ENCODE measurements at places on chromosomes 2 and 18.
A peak's percentile ranks its signal among the peaks of the same experiment; 100 is the strongest.

GRCh38 chr2:2926858-2927175 is 450.8 kb downstream of the EIPR1 start:
- DNase-seq, result no peak

DNA sequence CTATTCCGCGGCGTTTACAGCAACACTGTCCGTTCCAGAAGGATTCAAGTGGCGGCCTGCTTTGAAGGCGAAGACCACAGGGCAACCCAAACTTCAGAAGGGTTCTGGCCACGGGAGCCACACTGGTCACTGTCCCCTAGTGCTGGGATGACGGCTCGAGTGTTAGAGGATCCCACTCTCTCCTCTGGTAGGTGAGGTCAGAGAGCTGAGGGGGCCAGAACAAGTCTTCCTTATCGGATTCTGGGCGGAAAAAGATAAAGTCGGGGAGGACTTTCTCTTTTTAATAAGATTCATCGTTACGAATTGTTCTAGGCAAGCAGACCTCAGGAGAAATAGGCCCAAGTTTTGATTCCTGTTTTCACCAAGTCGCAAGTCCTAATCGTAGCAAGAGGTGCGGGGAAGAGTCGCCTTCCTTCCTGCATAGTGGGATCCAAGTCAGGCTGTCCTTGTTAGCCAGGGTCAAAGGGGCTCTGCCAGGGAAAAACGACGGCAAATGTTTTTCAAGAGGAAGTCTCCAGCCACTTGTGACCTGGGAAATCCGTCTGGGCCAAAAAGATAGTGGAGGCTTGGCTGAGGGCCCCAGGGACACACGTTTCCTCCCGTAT is 864 bp upstream of the MYL12A start:
- DNase-seq, result peak; percentile 15

GRCh38 chr2:219409619-219410018 is 8.6 kb upstream of the DES start:
- no peak for DNase-seq

DNA sequence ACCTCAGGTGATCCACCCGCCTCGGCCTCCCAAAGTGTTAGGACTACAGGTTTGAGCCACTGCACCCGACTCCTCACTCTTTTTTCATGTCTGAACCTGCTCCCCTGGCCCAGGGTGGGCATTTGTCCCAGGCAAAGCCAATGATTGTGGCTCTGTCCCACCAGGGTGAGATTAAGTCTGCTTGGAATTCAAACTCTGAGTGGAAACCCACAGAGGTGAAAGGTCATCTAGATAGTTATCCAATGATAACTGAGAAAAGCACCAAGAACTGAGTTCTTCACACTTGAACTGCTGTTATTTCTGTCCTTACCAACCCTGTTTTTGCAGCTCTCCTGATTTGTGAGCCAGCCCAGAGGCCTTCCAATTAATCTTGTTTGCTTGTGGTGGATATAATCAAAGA is 62.4 kb upstream of the ACVR1 start:
- DNase-seq, result no peak

GRCh38 chr2:157934684-157935377 is 58.7 kb upstream of the ACVR1 start:
- DNase-seq, result no peak

DNA sequence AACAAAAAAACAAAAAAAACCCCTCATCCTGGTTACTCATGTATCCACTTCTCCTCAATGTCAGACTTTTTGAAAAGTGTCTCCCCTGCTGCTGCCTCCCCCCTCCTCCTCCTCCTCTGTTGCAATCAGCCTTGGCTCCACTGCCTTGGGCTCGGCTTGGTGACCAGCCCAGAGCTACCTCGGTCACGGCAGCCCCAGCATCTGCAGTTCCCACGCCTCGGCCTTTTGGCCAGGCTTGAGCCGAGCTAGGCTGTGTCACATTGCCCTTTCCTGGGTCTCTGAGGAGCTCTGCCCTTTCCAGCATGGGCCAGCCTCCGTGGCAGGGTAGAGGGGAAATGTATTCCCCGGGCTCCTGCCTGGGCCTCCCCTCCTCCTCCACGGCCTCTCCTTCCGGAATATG is 22.7 kb upstream of the INHBB start:
- DNase-seq, result no peak

- DNase-seq, result no peak
Observed at GRCh38 chr2:241053576-241054251, 48.4 kb downstream of the MTERF4 start.

DNA sequence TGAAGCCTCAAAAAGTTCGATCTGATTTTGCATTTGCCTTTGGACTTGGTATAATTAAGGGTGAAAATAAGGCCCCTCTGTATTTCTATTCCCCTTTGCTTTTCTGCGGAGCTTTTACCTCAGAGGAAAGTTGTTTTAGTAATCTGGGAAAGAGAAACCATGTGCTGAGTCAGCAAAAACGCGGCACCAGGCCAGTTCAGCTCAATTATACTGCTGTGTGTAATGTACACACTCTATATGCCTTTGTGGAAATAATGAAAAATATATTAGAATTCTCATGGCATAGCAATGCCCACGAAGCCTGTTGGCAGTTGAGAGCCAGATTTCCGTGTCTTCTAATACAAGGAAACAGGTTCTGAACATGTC is 161.9 kb upstream of the SIX2 start:
- DNase-seq, result no peak

DNA sequence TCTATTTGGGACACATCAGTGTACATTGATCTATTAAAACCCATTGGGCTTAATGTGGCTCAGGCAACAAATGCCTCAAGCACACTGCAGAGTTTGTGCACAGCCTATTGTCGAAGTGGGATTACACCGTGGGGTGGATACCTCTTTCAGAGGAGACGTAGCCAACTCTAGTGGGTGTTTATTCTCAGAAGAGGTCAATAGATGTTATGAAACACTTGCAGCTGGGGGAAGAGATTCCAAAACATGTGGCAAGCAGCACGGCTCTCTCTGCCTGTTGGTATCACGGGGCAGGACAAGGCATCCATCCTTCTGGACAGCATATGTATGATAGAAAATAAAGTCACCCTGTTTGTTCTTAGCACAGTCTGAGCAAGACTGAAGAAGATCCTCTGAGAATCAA is 121.4 kb upstream of the COPS8 start:
- DNase-seq, result no peak

DNA sequence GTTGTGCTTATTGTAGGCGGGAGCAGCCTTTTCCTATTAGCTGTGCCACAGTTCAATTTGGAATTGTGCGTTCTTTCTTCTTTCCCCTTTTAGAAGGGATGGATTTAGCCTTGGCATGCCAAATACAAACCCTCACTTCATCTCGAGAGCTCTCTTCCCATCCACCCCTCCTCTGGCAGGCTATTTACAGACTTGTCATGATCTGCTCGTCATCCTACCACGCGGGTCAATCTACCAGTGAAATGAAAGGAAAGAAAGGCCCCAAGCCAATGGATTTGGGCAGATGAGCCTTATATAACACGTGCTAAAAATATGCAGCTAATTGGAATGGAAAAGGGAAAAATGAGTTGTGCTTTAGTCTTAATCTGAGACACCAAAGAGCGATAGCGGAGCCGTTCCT is 277.5 kb downstream of the PRKCE start:
- DNase-seq, result no peak

GRCh38 chr18:13813271-13813849 is 10.6 kb upstream of the MC5R start:
- DNase-seq, result peak; percentile 58

DNA sequence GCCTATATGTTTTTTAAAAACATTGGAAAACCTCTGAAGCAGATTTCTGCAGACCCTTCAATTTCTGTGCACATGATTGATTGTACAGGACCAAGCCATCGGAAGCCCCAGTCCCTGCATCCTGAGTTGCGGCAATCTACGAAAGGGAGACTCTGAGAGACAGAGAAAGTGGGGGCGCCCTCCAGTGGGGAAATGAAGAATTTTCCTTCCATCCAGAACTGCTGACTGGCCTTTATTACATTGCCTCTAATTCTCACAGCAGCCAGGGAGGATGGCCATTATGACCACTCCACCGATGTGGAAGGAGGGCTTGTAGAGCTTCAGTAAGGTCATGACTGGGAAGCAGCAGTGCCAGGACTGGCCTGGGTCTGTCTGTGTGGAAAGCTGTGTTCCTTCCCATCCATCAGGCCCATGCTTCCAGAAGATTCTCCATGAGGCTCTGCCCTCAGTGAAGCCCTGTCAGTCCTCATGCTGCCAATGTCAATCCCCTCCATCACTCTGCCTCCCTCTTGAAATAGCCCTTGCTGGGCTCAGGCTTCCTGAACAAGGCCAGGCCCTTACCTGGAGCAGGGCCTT is 20.0 kb upstream of the RESP18 start:
- peak; percentile 70 for DNase-seq

- no peak for DNase-seq
Observed at GRCh38 chr18:79471046-79471445, 75.3 kb downstream of the NFATC1 start.

- no peak for DNase-seq
Observed at GRCh38 chr2:232362174-232362900, 16.2 kb upstream of the ALPP start.

DNA sequence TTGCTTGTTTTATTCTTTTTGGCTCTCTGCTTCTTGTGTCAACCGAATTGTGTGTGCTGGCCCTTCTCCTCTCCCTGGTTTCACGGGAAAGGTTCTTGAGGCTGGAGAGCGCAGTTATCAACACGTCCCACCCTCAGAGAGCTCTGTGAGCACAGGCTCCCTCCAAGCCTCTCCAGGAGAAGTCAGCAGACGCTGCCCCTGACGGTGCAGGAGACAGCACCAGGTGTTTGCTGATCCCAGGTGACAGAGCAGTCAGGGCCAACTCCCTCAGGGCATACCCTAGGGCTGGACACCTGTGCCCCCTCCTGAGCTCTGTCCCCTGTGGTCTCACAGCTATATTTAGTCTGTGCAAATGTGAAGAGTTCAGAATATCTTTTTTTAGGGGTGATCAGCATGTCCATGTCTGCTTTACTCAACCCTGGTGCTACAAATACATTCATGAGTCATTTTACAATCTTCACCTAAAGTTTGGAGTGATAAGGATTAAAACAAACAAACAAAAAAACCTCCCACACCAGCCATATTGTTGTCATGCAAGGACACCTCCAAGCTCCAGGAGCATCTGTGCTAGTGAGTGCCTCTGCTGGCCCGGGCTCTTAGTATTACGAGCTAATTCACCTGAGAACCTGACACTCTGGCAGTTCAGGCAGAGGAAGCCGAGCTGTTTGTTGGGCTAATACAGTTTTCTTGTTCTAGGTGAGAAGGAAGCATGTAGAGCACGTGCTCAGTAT is 65.9 kb upstream of the TMEM200C start:
- DNase-seq, result no peak

- no peak for DNase-seq
Observed at GRCh38 chr2:197265924-197266323, 44.7 kb downstream of the ANKRD44 start.

DNA sequence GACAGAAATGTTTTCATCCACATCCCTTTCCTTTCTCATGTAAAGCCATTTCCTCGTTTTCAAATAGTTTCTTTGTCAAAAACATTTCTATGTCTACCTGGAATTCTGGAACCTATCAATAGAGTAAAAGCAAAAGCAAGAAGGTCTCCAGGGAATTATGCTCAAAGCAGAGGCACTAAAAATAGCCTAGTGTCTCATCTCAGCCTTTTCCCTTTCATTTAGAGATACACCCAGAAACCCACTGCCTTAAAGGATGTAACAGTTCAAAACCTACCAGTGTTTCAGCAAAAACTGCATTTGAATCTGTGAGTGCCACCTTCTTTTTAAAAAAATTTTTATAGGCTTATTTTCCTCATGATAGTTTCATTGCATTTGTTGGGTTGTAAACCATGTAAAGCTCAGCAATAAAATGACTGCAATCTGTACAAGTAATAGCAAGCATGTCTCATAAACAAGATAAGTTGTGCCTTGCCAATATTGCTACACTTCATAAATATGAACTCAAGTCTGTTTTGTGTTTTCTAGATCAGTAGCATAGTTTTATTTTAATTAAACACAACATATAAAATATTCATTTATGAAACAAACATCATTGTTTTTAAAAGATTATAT is 927.3 kb upstream of the ACVR2A start:
- DNase-seq, result no peak

DNA sequence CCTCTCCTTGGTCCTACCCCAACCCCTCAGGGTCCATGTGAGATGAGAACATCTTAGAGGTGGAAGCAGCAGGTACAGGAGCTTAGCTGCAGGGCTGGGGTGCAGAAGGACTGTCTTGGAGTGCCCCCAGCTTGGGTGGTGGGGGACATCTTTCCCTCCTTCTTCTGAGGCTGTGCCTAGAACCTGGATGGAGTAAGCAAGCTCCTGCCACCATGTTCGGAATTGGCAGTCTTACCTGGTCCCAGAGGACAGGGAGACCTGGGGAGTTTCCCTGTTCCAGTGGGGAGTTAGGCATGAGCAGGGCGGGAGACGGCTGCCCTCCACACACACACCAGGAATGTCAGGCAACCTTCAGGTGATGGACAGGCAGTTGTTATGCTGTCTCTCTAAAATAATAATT is 131.0 kb upstream of the COPS8 start:
- DNase-seq, result no peak

DNA sequence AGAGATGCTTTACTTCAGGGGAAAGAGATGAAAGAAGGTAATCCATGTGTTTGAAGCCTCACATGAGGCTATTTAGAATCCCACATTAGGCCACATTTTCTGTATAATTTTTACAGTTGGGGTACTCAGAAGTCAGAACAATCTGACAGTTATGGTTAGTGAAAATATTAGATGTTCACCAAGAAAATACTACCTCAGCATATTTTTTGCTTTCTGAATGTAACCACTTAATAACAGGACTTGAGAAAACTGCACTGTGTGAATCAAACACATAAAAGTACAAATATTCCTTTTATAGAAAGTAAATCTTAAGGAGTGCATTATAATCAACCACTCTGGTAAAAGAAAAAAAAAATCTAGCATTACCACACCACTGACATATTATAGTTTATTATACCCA is 169.3 kb downstream of the SATB2 start:
- no peak for DNase-seq

GRCh38 chr2:191247381-191248057 is 2.3 kb downstream of the MYO1B start:
- no peak for DNase-seq

GRCh38 chr2:225254363-225254762 is 145.1 kb upstream of the NYAP2 start:
- no peak for DNase-seq

DNA sequence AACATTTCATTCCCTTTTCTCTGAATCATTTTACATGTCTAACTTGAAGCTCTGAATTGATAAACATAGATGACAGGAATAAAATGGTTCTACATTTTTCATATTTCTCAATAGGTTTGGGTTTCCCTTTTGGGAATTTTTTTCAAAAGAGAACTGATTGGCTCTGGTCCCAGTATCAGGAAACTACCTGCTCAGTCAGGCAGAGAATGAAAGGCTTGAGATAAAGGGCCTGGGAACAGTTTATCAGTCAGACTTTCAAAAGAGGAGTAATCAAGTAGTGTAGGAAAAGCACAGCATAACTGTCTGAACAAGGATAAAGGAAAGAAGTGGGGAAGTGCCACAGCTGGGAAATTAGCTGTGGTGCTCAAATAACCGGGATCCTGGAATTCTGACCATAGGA is 28.3 kb upstream of the CCL20 start:
- no peak for DNase-seq

DNA sequence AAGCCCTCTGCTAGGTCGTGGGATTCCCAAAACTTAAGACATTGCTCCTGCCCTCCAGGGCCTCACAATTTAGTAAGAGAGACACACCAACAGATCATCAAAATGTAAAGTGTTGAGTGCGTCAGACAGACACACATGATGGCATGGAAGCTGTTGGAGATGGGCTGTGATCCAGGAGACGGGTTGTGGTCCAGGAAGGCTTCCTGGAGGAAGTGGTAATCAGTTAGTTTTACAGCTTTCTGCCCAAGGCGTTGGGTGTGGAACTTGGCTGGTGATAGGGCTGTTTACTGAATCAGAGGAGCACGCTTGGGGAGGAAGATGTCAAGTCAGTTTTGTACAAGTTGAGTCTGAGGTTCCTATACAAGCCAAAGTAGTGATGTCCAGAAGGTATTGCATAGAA is 24.0 kb upstream of the GLI2 start:
- no peak for DNase-seq
